HT1080 (cell line): ENCODE measurements at places on chromosomes 5 and 9. TPM values are rescaled to one million over a fixed set of nuclear protein-coding genes. Genes with fewer than 3 reads are reported as not detected.

The CER1 gene
- not detected in 2 replicates for total RNA-seq

The PTGES gene
- 0.10 and 0.18 TPM in 2 replicates for total RNA-seq

The MSMP gene
- not detected in 2 replicates for total RNA-seq

The ERP44 gene
- 12.1 and 17.4 TPM in 2 replicates for total RNA-seq

The OR1J2 gene
- 0.17 TPM in 1 of 2 replicates, not detected in the other for total RNA-seq

The BNC2 gene
- total RNA-seq, result 7.4 and 13.5 TPM in 2 replicates

The SRD5A1 gene
- total RNA-seq, result 20.2 and 43.6 TPM in 2 replicates

The DIRAS2 gene
- not detected in 2 replicates for total RNA-seq

The CLTB gene
- 156 and 158 TPM in 2 replicates for total RNA-seq

The STOML2 gene
- 286 and 296 TPM in 2 replicates for total RNA-seq

The LRRC70 gene
- 0.13 and 0.27 TPM in 2 replicates for total RNA-seq

The MAST4 gene
- 7.6 and 8.7 TPM in 2 replicates for total RNA-seq

The BTNL3 gene
- not detected in 2 replicates for total RNA-seq

The ARSK gene
- total RNA-seq, result 7.0 and 9.2 TPM in 2 replicates

The CD14 gene
- not detected in 2 replicates for total RNA-seq

The PRRX2 gene
- total RNA-seq, result not detected in 2 replicates

The OBP2B gene
- not detected in 2 replicates for total RNA-seq

The CARTPT gene
- not detected in 2 replicates for total RNA-seq

The ZNF354C gene
- 1.7 and 1.9 TPM in 2 replicates for total RNA-seq

The NAIF1 gene
- 19.6 and 21.2 TPM in 2 replicates for total RNA-seq

The ARHGEF28 gene
- 12.9 and 13.9 TPM in 2 replicates for total RNA-seq

The AIF1L gene
- total RNA-seq, result 0.50 and 1.0 TPM in 2 replicates

The UAP1L1 gene
- total RNA-seq, result 12.0 and 15.6 TPM in 2 replicates

The GNA14 gene
- not detected in 2 replicates for total RNA-seq
